ENCODE measurements at places on chromosomes 2 and 18.

GRCh38 chr2:193712912-193713311 is 1518.2 kb upstream of the TMEFF2 start:
- no peak for DNase-seq

- DNase-seq, result no peak
Measured at GRCh38 chr18:12417687-12418086, 10.0 kb downstream of the PRELID3A start.

DNA sequence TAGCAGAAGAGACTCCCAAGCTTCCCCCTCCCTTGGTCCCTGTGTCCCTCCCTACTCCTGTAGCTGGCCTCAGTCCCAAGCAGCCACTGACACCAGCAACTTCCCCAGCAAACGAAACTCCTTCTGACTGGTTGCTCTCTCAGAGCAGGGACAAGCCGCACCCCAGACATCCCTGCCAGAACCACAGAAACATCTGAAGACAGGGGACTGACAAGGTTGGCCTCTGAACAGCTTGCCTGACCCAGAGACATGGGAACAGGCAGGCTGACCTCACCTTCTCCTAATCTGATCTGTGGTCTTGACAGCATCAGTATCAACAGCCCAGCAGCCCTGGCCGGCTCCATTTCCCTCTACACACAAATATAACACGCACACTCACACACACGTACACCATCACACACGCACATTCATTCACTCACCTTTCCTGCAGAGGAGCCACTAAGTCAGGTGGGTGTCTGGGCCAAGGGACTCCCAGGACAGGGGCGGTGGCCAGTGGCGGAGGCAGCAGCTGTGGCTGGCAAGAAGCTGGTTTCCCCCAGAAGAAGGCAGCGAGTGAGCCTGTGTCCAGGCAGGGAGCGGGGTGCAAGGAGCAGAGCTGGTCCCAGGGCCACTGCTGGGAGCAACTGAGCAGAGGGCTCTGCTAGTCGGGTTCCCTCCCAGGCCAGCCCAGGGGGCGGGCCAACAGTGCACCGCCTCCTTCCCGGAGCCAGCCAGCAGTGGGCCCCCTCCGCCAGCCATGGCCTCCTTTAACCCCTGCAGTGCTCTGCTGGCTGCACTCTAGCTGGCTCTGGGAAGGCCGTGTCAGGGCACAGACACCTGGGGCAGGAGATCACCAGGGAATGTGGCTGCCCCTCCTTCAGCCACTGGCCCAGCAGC is 59.1 kb downstream of the TNS1 start:
- no peak for DNase-seq

- no peak for DNase-seq
Measured at GRCh38 chr18:76354348-76354747, 140.7 kb downstream of the ZNF516 start.

All from stimulated activated CD4-positive, alpha-beta T cell treated with anti-CD3 and anti-CD28 coated beads, Interleukin-12 subunit alpha, Interleukin-12 subunit beta, amount 100 ng/mL, for 24 hours (primary cell).